ENCODE measurements at places on chromosomes 12 and 14.

- DNase-seq, result no peak
These were observed 2.1 kb upstream of the EDDM3A start for GRCh38 chr14:20743556-20743955.

DNA sequence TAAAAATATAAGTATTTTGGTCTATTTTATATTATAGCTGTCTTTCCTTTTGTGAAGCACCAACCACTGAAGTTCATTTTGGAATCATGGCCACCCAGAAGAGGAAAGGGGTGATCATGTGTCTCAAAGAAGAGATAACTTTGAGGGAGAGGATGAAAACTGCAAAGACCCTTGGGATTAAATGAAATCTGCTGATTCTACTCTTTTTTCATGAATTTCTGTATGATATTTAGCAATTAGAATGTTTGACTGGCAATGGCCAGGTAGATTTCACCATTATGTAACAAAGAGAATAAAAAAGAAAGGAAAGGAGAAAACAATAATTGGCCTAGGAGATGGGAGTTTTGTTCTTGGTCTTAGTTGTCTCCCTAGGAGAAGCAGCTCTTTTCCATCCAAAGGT lies 350.8 kb downstream of the EMP1 start:
- no peak for DNase-seq

GRCh38 chr12:14607568-14607967 lies 39.9 kb upstream of the PLBD1 start:
- no peak for DNase-seq

GRCh38 chr12:11623382-11623781 lies 26.1 kb upstream of the ETV6 start:
- DNase-seq, result no peak

- DNase-seq, result no peak
These were observed 15.8 kb downstream of the KRT71 start for GRCh38 chr12:52537101-52537500.

DNA sequence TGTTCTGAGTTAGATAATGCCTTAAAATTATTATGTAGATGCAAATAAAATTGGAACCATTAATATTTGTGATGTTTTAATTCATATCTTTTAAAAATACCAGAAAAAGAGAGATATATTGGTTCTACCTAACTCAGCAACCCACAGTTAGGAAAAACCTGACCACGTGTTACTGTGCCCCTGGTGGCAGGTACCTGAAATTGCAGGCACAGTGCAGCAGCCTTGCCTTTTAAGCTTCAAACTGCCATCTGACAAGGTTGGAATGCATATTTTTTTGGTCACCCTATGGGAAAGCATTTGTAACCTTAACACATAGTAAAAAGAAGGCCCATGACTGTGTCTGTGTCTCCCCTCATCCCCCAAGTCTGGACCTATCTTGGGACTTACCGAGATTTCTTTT lies 109.4 kb upstream of the NOS1 start:
- DNase-seq, result peak; percentile 3

- no peak for DNase-seq
These were observed 11.1 kb upstream of the NDUFA12 start for GRCh38 chr12:95014554-95014953.

GRCh38 chr12:33529810-33530209 lies 90.2 kb upstream of the SYT10 start:
- DNase-seq, result no peak

DNA sequence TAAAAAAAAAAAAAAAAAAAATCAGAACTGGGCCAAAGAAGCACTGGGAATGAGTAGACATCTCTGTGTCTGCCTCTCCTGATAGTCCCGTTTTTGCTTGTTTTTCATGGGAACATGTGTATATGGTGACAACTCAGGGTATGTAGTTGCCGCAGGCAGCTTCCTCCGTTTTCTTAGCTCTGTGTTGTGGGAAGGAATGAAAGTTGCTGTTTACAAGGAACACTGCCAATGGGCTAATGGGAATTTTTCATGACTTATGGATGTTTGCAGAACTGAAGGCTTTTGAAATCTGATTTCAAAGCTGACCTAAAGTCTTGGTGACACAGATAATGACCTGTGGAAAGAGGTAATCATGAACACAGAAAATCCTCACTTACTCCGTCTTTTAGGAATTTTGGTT lies 146.4 kb upstream of the BTG1 start:
- no peak for DNase-seq

DNA sequence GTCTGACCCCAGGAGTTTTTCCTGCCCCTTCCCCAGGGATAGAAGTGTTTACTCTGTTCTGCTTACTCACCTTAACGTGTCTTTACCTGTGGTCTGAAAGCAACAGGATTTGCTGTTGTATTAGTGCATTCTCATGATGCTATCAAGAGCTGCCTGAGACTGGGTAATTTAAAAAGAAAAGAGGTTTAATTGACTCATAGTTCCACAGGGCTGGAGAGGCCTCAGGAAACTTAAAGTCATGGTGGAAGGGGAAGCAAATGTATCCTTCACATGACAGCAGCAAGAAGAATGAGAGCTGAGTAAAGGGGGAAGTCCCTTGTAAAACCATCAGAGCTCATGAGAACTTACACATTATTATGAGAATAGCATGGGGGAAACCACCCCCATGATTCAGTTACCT lies 240.4 kb downstream of the SNAPC1 start:
- peak; percentile 6 for DNase-seq

GRCh38 chr12:50934981-50935807 lies 17.1 kb upstream of the HIGD1C start:
- DNase-seq, result no peak

DNA sequence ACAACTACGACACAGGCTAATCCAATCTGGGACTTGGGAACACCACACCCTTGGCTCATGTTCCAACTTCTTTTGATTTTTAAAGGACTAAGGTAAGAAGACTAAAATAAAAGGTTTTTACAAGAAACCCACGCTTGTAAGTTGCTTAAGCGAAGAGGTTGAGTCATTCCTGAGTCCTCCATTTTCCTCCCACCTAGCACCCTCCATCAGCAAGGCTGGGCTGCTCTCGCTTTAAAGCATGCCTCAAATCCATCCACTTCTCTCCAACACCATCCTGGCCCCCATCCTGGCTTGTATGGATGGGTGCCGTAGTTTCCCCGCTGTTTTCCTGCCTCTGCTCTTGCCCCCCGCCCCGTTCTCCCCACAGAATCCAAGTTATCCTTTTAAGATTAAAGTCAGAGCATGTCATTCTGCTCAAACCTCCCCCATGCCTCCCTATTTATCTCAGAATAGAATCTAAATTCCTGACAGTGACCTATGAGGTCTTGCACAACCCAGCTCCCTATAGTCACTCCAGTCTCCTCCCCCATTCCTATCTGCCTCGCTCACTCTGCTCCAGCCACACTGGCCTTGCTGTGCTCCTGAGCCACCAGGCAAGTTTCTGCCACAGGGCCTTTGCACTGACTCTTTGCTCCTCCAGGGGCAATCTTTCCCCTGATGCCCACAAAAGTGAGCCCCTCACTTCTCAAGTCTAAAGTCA lies 34.5 kb downstream of the SCARB1 start:
- DNase-seq, result no peak

- no peak for DNase-seq
These were observed 4.3 kb downstream of the TINF2 start for GRCh38 chr14:24238123-24238522.

DNA sequence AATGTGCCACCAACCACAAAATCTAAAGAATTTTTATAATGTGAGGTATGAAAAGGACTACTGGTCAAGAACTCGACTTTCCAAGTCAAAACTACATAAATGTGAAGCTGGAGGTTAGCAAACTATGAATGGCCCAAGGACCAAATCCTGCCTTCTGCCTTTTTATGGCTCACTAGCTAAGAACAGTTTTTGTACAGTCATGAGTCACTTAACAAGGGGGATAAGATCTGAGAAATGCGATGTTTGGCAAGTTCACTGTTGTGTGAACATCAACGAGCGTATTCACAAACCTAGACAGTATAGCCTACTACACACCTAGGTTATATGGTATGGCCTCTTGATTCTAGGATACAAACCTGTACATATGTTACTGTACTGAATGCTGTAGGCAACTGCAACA lies 28.2 kb downstream of the FERMT2 start:
- DNase-seq, result no peak

DNA sequence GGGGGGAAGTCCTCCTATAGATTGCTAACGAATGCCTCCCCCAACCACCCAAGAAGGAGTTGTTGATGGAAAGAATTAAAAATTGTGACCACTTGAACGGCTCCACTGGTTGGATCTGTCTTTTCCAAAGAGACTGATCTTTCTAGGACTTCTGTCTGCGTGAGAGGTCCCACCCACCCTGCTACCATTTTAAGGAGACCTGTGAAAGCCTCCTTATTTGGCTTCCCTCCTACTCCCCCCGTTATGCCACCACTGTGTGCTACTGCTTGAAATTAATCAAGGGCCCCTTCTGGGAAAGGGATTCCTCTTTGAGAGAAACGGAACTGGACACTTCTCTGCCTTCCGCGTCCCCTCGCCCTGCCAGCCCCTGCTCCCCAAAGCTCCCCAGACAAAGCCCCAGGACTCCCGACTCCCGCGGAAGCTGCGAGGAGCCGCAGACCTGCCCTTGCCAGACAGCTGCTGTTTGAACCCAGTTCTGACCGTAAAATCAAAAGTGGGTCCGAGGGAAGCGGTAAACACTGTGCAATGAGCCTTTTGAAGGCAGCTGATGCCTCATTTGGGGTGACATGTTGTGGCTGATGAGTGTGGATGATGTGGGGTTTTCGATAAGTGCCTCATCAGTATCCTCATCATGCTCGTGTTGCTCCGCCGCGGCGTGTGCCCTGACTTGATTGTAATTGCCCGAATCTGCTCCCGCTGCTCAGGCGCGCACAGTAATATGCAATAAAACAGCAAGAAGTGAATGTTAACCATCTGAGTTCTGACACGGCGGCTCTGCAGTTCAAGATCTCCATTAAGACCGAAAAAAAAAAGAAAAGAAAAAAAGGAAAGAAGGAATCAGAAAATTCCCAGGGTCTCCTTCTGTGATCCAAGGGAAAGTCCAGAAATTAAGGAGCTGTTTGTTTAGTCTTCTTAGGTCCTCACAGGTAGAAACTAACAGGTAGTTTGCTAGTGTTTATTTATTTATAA lies 48.2 kb downstream of the MBIP start:
- peak; percentile 24 for DNase-seq

DNA sequence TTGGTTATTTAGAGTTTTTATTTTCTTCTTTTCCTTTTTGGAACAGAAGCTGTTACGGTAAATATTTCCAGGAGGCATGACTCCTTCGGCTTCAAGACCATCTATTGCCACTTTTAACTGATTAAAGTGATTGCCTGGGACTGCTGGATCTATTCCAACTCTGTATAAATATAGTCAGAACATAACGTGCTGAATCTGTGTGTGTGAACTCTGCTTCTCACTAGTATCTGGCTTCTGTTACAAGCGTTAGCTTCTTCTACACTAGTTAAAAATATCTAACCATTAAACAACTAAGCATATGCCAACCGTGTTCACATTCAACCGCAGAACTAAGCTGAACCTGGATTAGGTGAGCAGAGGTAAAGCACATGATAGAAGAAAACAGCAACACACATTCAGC lies 49.0 kb downstream of the TMTC1 start:
- DNase-seq, result no peak

DNA sequence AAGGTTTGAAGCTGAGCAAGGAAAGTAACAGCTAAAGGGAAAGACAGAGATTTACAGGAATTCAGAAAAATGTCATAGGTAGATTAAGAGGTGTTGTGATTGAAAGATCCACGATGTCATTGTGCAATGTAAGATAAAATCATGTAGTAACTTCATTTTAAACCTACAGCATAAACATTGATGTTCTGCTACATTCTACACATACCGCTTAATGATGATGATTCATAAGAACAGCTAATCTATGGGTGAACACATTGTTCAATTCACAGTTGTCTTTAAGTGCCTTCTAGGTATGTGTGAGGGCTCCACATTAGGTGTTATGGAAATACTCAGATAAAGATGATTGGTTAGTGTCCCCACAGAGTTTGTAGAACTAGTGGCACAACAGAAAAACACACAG lies 170.9 kb downstream of the GRIP1 start:
- no peak for DNase-seq

GRCh38 chr14:74938531-74939495 lies 15.8 kb upstream of the RPS6KL1 start:
- no peak for DNase-seq

DNA sequence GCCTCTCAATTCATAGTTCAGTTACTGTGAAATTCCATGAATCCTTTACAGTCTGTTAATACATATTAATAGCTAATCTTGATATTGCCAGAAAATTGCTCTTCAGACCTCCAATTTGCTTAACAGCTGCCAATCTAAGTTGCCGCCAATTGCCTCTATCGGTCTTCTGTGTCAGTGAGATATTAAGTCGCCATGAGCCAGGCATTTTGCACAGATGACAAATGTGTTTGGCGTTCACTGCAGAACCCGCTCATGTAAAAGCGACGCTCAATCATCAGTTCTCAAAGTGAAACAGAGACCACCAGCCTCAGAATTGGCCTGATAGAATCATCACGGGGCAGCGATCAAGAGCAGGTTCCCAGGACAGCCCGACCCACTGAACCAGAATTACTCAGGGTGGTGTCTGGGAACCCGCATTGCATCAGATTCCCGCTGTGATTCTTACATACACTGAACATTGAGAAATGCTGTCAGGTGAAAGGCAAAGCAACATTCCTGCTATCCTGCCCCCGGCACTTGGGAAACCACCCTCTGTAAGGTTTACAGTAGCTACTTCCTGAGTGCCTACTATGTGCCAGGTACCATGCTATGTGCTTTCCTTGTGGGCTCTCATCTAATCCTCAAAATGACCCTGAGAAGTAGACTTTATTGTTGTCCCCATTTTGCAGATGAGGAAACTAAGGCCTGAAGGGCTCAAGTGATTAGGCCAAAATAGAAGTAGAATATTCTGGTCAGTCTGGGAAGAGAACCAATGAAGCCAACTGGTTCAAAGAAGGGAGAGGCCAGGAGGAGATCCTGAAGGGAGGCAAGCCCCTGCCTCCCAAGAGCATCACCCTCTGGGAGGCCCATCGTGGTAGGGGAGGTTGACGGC lies 216.4 kb downstream of the SLC41A2 start:
- DNase-seq, result no peak

GRCh38 chr12:105252901-105253300 lies 16.9 kb upstream of the APPL2 start:
- no peak for DNase-seq

- no peak for DNase-seq
These were observed 8.3 kb downstream of the TSPAN11 start for GRCh38 chr12:30934811-30935210.

GRCh38 chr14:77645520-77646230 lies 29.2 kb upstream of the SPTLC2 start:
- DNase-seq, result no peak

DNA sequence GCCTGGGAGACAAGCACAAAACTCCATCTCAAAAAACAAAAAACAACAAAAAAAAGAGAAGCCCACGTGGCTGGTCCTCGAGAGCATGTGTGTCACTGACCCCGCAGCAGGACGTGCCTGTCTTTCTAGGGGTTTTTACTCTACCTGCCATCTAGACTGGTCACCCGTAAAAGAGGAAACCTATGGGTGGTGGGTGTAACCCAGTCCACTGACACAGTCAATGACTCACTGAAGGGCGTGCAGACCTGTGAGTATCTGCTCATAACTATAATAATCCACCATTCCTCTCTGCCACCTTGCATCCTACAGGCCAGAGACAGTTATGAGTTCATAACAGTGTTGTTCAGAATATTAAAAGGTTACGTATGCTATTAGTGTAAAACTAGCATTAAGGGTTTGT lies 4.6 kb downstream of the GOLGA3 start:
- DNase-seq, result no peak

All from activated CD4-positive, alpha-beta T cell treated with anti-CD3 and anti-CD28 coated beads, Interleukin-2, amount 50 U/mL, for 48 hours (primary cell).